ENCODE measurements at places on chromosomes 6 and 20.

- no peak for DNase-seq
Measured at GRCh38 chr6:27101824-27102223, 145.7 kb upstream of the PRSS16 start.

- no peak for DNase-seq
Measured at GRCh38 chr20:32652739-32653526, 20.8 kb downstream of the C20orf203 start.

DNA sequence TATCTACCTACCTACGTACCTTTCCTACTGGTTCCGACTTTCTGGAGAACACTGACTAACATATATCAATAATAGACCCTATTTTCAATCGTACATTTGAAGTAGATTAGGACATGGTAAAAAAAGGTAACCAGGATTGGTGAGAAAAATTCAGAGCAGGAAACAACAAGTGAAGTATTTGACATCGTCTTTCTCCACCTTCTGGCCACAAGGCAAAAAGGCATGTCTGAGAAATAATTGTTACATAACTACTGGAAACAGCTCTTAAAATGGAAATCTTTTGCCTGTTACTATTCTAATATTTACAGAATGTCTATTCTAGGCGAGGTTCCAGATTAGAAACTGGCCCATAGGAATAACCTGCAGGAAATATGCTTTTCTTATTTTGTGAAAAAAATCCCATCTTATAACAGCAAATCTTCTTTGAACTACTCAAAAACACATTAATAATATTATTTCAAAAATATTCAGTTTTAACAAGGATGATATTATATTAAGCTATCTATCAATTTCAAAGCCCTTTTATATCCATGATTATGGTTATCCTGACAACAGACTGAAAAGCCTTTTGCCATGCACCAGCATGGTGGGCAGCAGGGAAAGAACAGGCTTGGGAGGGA, 80.8 kb downstream of the RCAN2 start:
- DNase-seq = peak; percentile 0

GRCh38 chr6:8859501-8859900, 424.2 kb upstream of the SLC35B3 start:
- DNase-seq = no peak

DNA sequence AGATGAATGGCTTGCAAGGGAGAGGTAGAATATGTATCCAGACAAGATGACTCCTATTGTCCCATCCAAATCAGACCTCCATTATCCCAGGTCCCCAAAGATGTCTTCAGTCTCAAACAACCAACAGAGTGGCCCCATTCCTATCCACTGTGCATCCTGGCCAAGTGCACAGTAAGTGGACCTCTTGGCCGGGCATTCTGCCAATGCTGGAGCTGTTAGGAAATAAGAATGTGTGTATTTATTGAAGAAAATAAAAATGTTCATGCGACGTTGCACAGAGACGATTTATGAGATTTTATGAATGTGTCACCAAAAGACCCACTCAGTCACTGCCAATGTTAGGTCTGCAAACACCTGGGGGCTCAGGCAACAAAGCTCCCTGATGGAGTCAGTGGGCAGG, 196.0 kb downstream of the MAFB start:
- DNase-seq = no peak

DNA sequence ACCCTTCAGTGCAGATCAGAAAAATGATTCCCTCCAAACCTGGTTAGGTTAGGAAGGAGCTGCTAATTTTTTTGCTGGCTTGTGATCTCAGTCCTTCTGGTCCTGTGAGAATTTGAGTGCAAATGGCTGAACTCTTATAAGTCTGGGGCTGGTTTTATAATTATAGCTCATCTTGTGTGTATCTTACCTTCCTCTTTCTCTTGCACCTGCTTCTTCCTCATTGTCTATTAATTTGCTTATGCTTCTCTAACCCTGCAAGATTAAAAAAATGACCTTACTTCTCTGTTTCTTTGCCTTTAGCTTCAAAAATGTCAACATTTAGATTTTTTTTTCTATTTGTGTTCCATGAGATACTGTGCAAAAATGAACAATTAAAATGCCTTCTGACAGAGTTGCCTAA, 576.2 kb downstream of the DHX35 start:
- DNase-seq = no peak

DNA sequence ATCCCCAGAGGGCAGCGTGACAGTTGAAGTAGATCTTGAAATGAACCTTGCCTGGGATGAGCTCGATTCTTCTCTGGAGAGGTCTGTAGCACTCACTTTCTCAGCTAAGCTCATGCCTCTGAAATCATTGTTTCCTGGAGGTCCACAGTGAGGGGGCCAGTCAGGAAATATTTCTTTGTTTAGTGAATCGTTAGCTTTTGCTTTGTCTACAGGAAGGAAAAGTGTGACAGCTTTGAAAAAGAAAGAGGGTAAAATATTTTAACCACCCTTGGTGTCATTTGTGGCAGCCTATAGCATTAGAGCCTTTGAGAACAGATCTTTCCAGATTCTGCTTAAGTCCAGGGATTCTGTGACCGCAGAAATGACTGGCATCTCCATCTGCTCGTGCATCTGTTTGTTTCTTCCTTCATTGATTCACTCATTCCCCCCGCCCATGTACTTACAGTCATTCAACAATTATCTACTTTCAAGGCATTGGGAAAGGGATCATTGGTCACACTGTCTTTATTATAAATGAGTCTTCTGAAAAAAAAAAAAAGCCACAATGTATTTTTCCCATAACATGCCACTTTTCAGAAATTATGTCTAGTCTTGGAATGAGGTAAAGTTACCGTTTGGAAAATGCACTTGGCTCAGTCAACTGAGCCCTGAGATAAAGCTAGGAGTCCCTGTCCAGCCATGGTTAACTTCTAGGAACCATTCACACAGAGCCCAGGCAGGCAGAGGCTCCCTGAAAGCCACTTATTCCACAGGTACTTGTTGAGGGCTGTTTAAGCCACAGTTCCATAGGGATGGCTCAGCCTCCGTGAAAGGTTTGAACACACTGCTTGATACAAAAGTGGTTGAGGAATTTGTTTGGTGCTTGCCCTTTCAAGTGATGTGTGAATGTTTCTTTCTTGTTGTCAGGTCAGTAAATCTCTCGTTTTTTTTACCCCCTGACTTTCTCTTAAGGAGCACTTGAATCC, 86.0 kb downstream of the TIAM2 start:
- DNase-seq = no peak

- DNase-seq = no peak
Measured at GRCh38 chr6:53837865-53838769, 43.3 kb downstream of the LRRC1 start.

DNA sequence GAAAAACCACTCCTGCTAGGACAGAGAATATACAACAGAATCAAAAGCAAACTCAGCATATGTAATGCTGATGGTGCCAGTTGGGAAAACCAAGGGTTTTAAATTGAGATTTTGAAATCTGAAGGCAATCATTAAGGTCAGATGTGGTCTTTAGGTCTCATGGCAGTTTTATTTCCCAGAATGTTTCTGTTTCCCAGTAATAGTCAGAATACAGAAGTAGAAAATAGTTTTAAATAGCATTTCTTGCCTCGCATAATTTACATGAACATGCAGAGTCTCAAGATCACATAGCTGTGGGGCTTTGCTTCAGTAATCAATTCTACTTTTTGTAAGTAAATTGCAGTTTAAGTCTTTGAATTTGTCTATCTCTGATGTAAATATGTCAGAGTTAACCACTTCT, 58.1 kb downstream of the RNF144B start:
- no peak for DNase-seq

GRCh38 chr6:35895560-35895959, 25.3 kb downstream of the SRPK1 start:
- no peak for DNase-seq

DNA sequence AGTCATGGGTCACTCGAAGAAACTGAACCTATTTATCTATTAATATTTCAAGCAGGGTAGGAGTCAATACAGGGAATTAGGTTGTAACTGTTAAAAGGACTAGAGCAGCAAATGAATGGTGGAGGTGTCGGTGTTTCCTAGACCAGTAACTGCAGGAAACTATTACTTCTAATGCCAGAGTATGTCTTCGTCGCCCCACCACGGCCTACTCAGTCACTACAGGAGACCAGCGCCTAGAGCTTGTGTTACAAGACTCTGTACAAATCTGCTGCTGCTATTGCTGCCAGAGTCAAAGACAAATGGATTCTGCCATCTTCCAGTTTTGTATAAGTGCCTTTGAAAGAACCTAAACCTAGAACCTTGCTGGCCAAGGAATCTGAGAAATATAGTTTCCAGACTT, 343.9 kb downstream of the SOX4 start:
- no peak for DNase-seq

- DNase-seq = no peak
Measured at GRCh38 chr6:134425513-134425912, 107.6 kb upstream of the SGK1 start.

DNA sequence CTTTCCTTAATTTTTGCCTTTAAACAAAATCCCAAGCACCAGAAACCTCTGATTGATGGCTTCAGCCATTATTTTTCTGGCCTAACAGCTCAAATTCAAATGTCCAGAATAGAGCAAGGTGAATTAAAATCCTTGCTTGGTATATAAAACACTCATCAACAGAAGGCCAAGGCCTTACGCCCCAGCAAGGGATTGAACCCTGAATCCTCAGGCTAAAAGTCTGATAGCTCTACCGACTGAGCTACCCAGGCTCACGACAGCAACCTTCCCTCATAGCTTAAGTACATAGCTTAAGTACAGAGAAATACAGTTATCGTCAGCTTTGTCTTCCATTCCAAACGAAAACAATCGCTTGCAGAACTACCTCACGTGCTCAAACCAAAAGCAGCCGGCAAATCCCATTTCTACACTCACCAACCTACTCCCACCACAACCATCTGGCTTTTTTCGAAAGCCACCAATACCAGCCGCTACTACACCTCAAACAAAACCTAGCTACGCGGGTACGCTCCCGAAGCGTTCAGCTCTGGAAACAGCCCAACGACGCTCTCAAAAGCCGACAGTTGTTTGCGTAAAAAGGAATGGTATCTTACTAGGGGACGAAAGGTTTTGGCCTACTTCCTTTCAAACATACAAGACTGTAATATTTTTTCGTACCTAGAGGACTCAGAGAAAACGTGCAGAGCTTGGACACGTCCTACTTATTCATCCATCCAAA, 167.5 kb downstream of the GPX5 start:
- no peak for DNase-seq

DNA sequence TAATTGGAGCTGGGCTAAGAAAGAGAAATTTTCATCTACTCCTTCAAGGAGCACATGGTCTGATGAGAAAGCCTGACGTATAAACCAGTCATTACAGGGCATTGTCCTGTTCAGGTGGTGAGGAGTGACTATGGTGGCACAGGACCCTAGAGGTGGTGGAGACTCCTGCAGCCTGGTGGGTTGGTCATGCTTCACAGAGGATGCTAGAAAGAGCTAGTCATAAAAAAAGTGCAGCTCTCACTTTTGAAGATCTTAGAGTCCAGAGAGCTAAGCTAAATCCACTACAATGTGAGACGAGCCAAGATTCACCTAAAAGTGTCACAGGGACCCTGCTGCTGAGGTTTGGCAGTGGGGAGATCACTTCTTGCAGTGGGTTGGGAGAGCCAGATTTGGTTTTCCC, 9.8 kb upstream of the ZNF831 start:
- no peak for DNase-seq

GRCh38 chr6:106608080-106608668, 21.1 kb downstream of the RTN4IP1 start:
- no peak for DNase-seq

DNA sequence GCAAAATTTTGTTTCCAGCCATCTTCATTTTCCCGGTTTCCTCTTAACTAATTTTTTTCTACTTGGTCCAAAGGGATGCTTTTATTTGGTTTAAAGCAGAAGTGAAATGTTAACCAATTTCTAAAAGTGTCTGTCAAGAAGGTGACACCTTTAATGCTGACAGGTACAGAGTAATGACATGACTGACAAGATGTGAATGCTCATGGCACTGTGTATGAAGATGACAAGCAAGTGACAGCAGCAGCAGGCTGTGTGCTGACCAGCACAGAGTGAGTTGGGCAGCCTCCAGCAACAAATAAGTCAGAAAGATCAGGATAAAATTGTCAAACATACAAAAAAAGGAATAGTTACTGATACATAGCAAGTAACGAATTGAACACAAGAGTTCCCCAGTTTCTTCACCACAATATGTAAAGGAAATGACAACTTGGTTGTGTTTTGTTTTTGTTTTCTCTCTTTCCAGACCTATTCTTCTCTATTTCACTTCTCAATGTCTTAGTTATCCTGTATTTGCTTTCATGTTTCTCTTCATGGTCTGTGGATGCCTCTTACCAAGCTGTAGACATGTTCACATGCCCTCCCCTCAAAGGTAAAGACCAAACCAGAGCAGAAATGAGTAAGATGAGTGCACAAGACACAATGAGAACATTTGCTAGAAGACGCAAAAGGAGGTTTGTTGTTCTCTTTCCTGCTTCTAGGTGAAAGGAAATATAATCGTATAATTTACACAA, 174.9 kb downstream of the FRK start:
- no peak for DNase-seq

Measured in NCI-H2107 (cell line).